ENCODE measurements at places on chromosomes 7 and 10.
A peak's percentile ranks its signal among the peaks of the same experiment; 100 is the strongest.

DNA sequence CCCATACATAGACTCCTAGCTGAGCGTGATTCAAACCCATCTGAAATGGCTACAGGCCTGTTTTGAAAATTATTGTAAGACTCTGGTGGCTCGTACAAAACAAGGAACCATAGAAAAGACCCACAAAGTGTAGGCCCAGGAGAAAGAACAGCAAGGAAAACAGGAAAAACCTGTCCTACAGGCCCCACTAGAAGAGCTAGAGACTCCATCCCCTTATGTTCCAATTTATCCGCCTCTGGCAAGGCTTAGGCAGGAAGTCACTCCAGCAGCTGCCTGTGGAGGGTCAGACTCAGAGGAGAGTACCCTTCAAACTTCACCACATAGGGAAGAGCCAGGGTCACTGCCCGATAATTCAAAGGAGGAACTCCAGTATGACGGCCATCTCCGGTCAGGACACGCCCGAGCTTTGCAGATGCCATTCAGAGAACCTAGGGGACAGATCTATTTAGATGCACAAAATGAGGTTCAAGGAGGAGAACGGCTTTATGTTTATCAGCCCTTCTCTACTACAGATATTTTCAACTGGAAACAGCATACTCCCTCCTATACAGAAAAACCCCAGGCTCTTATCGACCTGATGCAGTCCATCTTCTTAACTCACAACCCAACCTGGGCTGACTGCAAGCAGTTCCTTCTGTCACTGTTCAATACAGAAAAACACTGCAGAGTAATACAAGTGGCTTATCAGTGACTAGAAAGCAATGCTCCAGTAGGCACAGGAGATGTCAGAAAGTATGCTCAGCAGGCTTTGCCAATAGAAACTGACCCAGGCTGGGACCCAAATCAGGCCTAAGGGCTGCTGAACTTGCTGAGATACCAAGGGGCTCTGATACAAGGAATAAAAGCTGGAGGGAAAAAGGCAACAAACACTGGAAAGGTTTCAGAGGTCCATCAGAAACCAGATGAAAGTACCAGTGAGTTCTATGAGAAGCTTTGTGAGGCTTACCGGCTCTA, 8.6 kb upstream of the ZNF33B start:
- no peak for DNase-seq

GRCh38 chr10:72730479-72730878, 38.5 kb downstream of the MCU start:
- DNase-seq: no peak

DNA sequence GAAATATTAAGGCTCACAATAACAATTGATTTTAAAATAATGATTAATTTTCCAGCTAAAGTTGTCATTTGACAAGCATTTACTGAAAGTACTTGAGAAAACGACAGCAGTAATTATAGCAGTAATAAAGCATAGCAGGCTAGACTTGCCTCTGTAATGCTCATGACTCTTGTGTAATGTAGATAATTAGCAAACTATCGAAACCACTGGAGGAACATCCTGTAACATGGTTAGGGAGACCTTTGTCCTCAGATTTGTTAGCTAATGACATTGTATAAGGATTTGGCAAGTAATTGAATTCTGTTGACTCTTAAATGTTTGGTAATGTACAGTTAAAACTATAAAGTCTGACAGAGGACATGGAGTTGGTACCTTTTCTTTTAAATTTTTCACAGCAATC, 24.8 kb downstream of the ARL4A start:
- no peak for DNase-seq

DNA sequence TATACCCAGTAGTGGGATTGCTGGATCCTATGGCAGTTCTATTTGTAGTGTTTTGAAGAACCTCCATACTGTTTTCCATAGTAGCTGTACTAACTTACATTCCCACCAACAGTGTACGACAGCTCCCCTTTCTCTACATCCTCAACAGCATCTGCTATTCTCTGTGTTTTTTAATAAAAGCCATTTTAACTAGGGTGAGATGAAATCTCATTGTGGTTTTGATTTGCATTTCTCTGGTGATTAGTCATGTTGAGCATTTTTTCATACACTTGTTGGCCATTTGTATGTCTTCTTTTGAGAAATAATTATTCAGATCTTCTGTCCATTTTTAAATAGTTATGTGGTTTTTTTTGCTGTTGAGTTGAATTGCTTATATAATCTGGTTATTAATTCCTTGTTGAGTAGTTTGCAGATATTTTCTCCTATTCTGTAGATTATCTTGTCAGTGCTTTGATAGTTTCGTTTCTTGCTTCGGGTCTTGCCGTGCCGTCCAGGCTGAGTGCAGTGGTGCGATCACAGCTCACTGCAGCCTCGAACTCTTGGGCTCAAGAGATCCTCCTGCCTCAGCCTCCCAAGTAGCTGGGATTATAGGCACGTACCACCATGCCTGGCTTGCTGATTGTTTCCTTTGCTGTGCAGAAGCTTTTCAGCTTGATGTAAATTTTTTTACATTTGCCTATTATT, 12.0 kb downstream of the MTG1 start:
- DNase-seq: no peak

DNA sequence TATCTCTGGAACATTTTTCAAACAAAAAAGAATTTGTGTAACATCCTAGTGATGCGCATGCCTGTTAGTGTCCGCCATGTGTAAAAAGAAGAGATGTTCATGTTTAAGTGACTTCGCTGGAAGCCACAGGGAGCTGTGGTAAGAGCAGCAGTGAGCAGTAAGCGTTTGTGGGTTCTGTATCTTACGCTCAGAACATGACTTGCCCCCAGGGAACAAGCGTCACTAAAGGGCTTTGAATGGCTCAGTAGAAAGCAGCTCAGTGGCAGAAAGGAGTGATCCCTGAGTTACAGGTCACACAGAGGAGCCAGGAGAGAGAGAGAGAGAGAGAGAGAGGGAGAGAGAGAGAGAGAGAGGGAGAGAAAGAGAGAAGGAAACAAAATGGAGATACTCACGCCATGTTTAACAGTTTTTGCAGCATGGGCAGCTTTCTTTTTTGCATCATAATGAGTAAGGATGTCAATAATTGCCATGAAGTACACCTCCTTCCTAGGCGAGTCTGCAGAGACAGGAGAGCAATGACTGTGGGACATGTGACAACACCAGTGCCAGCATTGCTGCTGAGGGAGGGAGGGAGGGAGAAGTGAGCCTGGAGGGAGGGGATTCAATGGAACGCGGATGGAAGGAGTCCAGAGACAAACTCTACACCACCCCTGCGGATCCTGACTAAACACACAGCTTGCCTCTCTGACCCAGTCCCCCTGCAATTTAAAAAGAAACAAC, 174.6 kb downstream of the PIP4K2A start:
- no peak for DNase-seq

GRCh38 chr10:77371421-77371820, 266.2 kb downstream of the KCNMA1 start:
- DNase-seq: no peak

DNA sequence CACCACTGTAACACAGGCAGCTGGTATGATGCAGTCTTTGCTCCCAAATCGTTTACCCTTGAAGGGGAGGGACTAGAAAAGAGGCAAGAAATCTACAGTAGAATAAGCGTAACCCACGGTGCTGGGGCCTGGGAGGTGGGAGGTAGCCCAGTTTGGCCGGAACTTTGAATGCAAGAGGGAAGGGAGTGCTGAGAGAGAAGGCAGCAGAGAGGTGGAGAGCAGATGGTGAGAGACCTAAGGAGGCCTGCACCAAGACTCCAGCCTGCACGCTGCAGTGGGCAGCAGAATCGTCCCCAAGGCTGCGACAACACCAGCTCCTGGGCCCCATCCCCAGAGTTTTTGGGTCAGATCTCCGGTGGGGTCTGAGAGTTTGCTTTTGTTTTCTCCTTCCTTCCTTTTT, 547.5 kb downstream of the GALNT17 start:
- no peak for DNase-seq

DNA sequence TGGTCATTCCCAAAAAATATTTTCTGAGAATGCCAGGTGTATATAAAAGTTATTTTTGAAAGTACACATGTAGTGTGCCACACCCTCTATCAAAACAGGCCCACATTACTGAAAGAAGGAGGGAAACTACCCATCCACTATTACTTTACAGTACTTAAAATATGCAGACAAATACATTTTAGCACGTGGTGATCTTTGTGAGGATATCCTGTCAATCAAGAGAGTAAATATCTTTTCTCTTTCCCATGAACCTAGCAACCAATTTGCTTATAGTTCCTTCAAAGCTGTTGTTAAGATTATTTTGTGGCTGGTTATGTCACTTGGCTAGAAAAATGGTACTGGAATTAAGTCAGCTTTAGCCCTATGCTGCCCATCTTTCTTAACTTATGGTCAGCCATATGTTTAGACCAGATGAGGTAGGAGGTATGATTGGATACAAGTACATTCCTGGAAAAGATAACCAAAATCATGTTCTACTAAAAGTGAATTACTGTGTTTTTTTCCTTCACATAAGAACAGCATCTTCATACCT, 70.1 kb downstream of the AUTS2 start:
- DNase-seq: no peak

GRCh38 chr7:86981127-86981526, 78.3 kb downstream of the ELAPOR2 start:
- DNase-seq: no peak

DNA sequence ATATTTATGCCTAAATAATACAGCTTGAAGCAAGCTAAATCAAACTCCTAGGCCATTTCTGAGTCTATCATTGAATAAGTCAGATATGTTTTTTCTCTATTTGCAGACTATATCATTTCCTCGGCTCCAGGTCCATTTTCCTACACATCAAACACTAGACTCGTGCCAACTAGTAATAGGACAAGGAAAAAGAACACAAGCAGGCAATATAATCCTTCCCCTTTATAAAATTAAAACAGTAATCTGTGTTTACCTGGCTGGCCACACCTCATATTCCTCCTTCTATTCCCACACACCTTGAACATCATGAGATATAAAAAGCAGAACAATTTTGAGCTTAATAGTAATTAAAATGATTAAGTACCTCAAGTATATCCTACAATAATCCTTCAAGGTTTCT, 325.7 kb downstream of the TFEC start:
- no peak for DNase-seq

DNA sequence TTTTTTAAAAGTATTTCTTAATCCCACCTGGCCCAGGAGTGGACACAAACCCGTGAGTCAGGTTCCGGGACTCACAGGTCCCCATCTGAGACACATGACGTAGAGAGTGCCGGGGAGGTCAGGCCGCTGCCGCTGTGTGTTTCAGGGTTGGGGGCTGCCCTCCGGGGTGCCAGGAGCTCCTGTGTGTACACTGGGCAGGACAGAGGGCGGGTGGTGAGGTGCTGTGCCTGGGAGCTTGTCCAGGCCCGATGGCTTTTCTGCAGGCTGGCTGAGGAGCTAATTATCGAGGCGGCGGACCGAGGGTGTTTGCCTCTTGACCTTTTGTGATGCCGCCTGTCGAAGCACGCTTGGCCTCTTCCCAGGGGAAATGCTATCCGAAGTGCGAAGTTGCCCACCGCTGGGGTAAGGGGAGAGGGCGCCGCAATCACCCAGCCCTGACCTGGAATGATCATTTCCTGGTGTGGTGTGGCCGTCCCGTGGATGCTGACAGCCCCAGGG, 42.1 kb downstream of the FOXL3 start:
- DNase-seq: peak; percentile 34

- no peak for DNase-seq
Observed at GRCh38 chr7:147298611-147299043, 1182.0 kb downstream of the CNTNAP2 start.

DNA sequence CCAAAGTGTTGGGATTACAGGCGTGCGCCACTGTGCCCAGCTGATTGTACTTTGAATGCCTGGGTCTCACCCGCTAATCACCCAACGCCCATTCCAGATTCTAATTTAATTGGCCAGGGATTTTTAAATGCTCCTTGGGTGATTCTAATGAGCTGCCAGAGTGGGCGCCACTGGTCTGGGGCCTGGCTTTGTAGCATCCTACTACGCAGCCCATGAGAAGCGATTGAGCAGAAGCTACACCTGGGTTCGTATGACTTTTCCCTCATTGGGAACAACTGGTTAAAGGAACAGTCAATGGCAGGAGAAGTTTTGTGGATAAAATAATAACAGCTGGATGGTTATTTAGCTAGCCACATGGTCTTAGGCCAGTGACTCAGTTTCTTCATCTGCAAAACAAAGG, 108.0 kb downstream of the SPAG6 start:
- DNase-seq: no peak

GRCh38 chr7:6547400-6547799, 3.9 kb downstream of the GRID2IP start:
- no peak for DNase-seq

- DNase-seq: no peak
Observed at GRCh38 chr10:97291357-97292096, 910 bp downstream of the ARHGAP19 start.

- DNase-seq: no peak
Observed at GRCh38 chr7:4840079-4840501, 21.7 kb downstream of the PAPOLB start.

DNA sequence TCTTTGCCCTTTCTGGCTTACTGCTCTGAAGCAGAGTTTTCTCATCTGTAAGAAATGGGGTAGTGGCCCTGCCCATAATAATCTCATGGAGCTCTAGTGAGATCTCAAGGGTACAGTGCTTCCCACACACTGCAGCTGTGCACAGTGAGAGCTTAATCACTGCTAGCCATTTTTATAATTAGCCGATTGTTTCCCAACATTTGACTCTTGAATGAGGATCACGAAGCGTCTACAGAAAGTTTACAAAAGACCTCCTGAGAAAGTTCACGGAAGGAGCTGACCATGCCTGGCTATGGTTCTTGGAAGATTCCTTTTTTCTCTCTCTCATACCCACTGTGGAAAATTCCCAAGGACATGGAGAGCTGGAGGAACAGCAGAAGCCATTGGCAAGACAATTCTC, 70.4 kb downstream of the FAM171A1 start:
- no peak for DNase-seq

DNA sequence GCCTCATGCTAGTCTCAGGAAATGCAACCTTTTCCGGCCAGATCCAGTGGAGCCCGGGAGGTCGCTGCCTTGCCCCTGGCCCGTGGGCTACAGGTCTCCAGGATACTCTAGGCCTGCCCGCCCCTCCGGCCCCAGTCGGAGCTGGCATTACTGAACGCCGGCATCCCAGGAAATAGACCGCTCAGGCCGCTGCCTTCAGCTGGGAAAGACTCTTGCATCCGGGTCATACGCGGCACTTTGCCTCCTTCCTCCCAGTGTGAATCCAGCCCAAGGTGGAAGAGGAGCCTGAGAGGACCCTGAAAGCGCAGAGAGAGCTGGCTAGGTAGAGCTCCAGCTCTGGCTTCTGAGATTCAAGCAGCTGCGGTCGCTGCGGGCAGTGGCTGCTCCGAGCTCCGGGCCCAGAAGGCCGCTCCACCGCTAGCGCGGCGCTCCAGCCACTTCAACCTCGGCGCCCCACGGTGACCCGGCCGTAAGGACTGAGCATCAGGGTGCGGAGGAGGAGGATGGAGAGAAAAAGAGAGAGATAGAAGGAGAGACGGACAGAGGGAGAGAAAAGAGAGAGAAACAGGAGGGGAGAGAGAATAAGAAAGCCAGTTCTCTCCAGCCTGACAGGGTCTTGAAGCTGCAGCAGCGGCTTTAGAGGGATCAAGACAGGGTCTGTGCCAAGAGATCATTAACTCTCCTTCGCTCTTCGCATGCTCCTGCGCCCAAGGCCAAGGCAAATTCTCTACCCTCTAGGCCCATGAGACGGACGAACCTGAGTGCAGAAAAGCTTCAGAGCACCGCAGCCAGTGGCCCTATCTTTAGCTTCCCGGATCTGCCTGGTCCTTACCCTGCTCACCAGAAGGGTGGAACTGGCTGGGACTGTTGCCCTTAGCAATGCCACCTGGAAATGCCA, 1.8 kb upstream of the HOXA10 start:
- DNase-seq: no peak

GRCh38 chr10:96339956-96340904, 18.6 kb downstream of the OPALIN start:
- peak; percentile 63 for DNase-seq

GRCh38 chr10:78802866-78803265, 265.9 kb upstream of the ZMIZ1 start:
- DNase-seq: peak; percentile 79

- DNase-seq: peak; percentile 89
Observed at GRCh38 chr7:142854372-142855113, at the start of gene EPHB6. Gene EPHB6 (plus strand): TSS chr7:142855076. CDS start chr7:142863228, 8,152 bp downstream.

All from left ventricle myocardium superior (tissue), 1 donor.